B cell (primary cell): ENCODE measurements at places on chromosomes 7 and 10.

DNA sequence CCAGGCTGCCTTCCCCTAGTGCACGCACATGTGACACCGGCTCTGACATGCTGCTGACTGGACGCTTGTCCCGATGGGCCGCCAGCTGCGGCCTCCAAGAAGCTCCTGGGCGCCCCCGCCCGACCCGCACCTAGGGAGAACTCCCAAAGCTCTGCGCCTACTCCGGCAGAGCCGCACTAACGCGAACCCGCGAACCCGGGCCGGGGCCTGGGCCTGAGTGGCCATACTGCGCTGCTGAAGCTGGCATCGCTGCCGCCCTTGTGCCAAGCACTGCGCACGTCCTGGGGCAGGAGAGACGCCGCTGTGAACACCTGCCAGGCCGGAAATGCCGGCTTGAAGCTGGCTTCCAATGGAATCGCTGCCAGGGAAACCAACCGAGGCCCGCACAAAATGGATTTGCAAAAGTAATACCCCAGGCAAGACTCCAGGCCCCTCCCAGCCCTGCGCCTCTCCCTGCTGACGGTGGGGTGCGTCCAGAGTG is 85.1 kb downstream of the WASHC2A start:
- no peaks in the 10 kb centered on the region for H3K4me1 ChIP-seq
- no peaks in the 10 kb centered on the region for H3K36me3 ChIP-seq
- H3K4me3 ChIP-seq = no peak overlapping the region
- no peak for DNase-seq

DNA sequence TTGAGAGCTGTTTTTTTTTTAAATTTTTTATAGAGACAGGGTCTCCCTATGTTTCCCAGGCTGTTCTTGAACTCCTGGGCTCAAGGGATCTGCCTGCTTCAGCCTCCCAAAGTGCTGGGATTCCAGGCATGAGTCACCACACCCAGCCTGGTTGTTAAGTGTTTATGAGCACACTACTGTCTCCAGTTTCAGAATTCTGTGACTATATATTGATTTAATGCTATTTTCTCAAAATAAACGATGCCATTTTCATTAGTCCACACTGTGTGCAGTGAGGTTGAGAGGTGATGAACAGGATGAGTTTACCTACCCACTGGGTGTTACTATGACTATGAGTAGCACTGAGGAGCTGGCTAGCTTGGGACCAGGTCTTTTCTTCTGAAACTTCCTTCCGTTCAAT is 110.9 kb upstream of the FAM180A start:
- H3K27ac ChIP-seq = no peak overlapping the region
- no peak overlapping the region for H3K4me3 ChIP-seq
- no peaks in the 10 kb centered on the region for H3K36me3 ChIP-seq
- peaks cover 5% of the 10 kb centered on the region for H3K4me1 ChIP-seq
- H3K27me3 ChIP-seq = no peaks in the 10 kb centered on the region

GRCh38 chr7:50336894-50337703 is 32.6 kb downstream of the IKZF1 start:
- H3K27ac ChIP-seq = peak overlapping the region; percentile 72
- peaks cover 26% of the 10 kb centered on the region for H3K36me3 ChIP-seq
- H3K4me3 ChIP-seq = no peak overlapping the region
- H3K4me1 ChIP-seq = peaks cover 100% of the 10 kb centered on the region
- no peaks in the 10 kb centered on the region for H3K27me3 ChIP-seq

GRCh38 chr7:84202855-84203254 is 8.3 kb upstream of the SEMA3A start:
- DNase-seq = no peak
- H3K36me3 ChIP-seq = no peaks in the 10 kb centered on the region
- no peaks in the 10 kb centered on the region for H3K27me3 ChIP-seq
- no peak overlapping the region for H3K4me3 ChIP-seq
- H3K4me1 ChIP-seq = no peaks in the 10 kb centered on the region

GRCh38 chr7:1503390-1503789 is 799 bp downstream of the INTS1 start:
- no peak overlapping the region for H3K27ac ChIP-seq
- H3K4me1 ChIP-seq = peaks cover 47% of the 10 kb centered on the region

DNA sequence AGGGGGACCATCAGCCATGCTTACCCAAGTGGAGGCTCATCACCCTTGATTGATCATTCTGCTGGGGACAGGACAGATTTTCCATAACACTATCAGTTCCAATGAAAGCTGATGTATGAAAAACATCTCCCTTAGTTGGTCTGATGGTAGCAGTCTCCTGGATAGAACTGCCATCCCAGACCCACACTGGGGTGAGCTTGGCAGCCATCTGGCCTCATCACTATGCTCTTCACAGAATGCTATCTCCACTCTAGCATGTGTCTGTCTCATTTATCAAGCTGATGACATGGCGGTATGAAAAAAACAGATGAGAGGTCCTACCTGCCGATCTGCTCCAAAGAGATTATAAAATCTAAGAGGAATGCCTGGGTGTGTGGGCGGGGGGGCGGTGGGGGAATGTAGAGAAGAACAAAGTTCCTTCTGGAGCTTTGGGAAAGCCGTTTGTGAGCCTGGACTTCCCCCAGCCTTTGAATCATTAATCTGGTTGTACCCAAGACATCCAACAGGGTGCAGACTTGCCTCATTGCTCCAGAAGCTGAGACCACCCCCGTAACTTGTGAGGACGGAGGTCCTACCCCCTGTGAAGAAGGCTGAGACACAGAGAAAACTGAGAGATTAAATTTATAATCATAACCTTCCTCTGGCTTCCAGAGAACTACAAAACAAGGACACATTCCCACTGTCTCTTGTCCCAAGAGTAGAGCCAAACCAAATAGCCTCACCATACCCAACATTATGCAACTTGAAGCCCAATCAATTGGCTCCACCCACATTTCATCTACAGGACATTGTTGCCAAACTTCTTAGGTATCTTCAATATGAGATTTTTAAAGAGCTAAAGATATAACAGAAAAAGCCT is 340.8 kb downstream of the KCNMA1 start:
- no peak for DNase-seq
- H3K36me3 ChIP-seq = no peaks in the 10 kb centered on the region
- no peak overlapping the region for H3K27ac ChIP-seq
- no peaks in the 10 kb centered on the region for H3K4me1 ChIP-seq
- no peaks in the 10 kb centered on the region for H3K27me3 ChIP-seq

DNA sequence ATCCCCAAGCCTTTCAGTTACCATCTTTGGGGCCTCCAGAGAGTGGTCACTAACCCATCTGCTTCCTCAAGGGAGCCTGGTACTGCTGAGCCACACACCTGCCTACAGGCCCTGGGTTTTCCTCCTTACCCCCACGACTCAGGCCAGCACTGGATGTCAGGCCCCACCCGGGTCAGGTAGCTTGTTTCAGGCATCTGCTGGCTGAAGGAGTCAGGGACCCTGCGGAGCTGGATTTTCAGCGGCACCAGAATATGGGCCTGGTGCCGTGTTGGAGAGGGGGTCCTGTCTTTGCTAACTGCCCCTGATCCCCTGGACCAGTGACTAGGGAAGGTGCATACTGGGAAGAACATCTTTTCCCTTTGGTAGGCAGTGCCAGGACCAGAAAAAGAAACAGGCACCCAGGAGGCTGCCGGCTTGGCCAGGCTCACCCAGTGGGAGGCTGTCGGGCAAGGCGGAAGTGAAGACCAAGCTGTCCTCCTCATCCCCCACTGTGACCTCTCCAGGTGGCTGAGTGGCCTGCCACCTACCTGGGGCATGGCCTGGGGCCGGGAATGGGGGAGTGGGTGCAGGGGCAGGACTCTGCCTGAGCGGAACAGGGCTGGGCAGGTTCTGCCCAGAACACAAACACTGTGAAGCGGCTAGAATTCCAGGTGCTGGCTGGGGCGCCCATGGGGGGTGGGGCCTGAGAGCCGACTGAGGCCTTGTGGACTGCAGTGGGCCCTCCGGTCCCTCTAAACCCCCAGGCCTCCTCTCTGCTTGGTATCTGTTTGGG is 12.4 kb upstream of the SAMD8 start:
- no peaks in the 10 kb centered on the region for H3K36me3 ChIP-seq
- no peak for DNase-seq
- no peaks in the 10 kb centered on the region for H3K27me3 ChIP-seq
- no peaks in the 10 kb centered on the region for H3K4me1 ChIP-seq
- H3K27ac ChIP-seq = no peak overlapping the region

- no peak within 1 kb of the TSS for H3K27ac ChIP-seq
- H3K27me3 ChIP-seq = no peaks in the 10 kb centered on the region
- H3K4me1 ChIP-seq = no peaks in the 10 kb centered on the region
- H3K36me3 ChIP-seq = no peaks in the 10 kb centered on the region
- no peak for DNase-seq
Observed at GRCh38 chr7:150567169-150567568, at the start of gene GIMAP4. TSS of gene GIMAP4 (plus strand) at chr7:150567390. CDS start at chr7:150569902, 2,512 bp downstream.

DNA sequence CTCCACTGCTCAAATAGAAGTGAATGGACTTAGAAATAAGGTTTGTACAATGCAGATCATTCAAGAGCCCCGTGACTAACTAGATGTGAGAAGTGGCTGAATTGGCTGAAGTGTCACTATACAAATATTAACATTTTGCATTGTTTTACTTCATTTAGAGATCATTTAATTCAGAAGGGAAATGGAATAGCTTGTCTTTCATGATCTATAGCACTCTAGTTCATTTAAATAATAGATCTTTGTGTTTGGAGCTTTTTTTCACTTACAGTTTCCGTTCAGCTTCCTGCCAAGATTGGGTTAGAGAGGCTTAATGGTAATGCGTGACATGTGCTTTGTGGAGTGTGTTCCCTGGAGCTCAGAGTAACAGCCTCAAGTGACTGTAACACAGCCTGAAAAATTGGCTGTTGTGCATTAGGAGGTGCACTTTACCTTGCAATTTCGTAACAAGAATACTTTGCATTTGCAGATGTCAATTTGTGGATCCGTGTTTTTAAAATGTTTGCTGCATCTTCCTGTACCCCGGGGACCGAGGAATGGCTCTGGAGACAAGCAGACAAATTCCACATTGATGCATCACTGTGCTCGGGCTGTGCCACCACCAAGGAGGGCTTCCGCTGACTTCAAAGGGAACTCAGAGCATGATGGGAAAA is 170.3 kb downstream of the NRP1 start:
- no peak for DNase-seq
- H3K27ac ChIP-seq = no peak overlapping the region
- H3K27me3 ChIP-seq = peaks cover 2% of the 10 kb centered on the region
- H3K4me1 ChIP-seq = no peaks in the 10 kb centered on the region
- no peak overlapping the region for H3K4me3 ChIP-seq

DNA sequence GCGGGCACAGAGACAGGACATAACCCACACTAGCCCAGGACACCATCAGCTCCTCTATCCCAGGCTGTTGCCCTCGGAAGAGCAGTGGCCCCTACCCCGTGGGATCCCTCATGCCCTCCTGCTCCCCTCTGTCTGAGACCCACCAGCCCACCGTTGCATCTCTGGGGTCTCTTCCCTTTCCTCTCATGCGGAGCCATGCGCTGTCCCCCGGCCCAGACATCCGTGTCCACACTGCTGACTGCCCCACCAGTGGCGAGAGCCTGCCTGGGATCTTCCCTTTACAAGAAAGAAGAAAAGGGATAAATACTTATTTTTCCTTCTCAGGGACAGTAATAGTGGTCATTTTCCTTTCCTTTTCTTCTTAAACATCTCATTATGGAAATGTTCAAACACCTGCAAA is 115.4 kb downstream of the WDR37 start:
- H3K4me1 ChIP-seq = no peaks in the 10 kb centered on the region
- no peaks in the 10 kb centered on the region for H3K27me3 ChIP-seq
- no peak overlapping the region for H3K27ac ChIP-seq
- H3K36me3 ChIP-seq = no peaks in the 10 kb centered on the region

DNA sequence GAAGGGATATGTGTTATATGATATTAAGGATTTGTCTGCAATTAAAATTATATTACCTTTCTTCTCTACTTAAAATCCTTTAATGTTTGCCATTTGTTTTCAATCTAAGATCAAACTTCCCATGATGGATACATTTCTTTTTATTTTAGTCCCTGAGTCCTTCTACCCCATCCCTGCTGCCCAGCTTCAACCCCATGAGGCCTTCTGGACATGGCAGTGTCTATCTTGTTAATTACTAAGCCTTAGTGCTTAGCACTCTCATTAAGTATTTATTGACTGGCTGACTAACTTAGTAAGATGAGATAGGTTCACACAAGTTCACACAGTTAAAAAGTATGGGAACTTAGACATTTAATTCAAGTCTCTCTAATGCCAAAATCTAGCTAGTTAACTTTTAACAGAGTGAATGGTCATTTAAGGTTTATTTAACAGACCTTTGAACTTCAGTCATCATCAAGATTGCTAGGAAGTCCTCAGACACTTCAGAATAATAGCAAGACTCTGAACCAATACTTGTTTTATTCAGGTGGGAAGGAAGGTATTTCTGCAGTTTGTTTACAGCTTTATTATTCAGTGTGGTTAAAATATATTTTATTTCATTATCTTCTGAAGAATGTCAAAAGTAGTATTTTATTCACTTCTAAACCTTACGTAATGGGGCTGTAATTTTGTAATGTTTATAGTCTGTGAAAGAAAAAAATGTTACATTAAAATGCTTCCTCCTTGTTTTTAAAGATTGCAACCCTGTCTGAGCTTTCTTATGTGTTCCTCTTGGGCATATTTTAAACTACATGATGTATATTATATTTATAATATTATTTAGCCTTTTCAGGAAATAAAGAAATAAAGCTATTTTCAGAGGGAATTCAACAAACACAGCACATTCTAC is 848.9 kb downstream of the REEP3 start:
- no peak overlapping the region for H3K4me3 ChIP-seq
- no peak for DNase-seq
- no peaks in the 10 kb centered on the region for H3K36me3 ChIP-seq
- H3K27ac ChIP-seq = no peak overlapping the region
- H3K4me1 ChIP-seq = no peaks in the 10 kb centered on the region

- H3K27ac ChIP-seq = no peak overlapping the region
- DNase-seq = no peak
- H3K27me3 ChIP-seq = no peaks in the 10 kb centered on the region
- H3K36me3 ChIP-seq = no peaks in the 10 kb centered on the region
- H3K4me1 ChIP-seq = no peaks in the 10 kb centered on the region
Observed at GRCh38 chr10:59513558-59513957, 151.2 kb upstream of the FAM13C start.

GRCh38 chr10:110504111-110504735 is 6.5 kb downstream of the DUSP5 start:
- peak overlapping the region; percentile 45 for H3K4me3 ChIP-seq
- no peaks in the 10 kb centered on the region for H3K27me3 ChIP-seq
- H3K36me3 ChIP-seq = no peaks in the 10 kb centered on the region
- peaks cover 46% of the 10 kb centered on the region for H3K4me1 ChIP-seq
- H3K27ac ChIP-seq = peak overlapping the region; percentile 87

- no peaks in the 10 kb centered on the region for H3K36me3 ChIP-seq
- H3K27ac ChIP-seq = no peak overlapping the region
- no peaks in the 10 kb centered on the region for H3K4me1 ChIP-seq
- no peak for DNase-seq
- no peaks in the 10 kb centered on the region for H3K27me3 ChIP-seq
Observed at GRCh38 chr7:136033413-136034031, 56.4 kb upstream of the MTPN start.

DNA sequence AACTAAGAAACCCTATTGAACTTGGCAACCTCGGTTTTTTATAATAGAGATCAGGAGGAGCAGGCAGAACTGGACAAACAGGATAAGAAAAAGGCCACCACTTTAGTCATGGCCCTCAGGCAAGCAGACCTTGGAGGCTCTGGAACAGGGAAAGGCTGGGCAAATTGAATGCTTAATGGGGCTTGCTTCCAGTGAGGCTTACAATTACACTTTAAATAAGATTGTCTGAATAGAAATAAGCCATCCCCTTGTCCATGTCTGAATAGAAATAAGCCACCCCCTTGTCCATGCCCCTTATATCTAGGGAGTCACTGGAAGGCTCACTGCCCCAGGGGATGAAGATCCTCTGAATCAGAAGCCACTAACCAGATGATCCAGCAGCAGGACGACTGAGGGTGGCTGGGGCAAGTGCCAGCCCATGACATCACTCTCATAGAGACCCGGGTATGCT is 40.6 kb downstream of the AKR1B15 start:
- H3K36me3 ChIP-seq = no peaks in the 10 kb centered on the region
- no peak overlapping the region for H3K4me3 ChIP-seq
- no peaks in the 10 kb centered on the region for H3K4me1 ChIP-seq
